ENCODE measurements at places on chromosomes 2 and 18.

- no peak for DNase-seq
These were observed 306.7 kb downstream of the SETBP1 start for GRCh38 chr18:44987371-44987770.

- DNase-seq: no peak
These were observed 5.7 kb downstream of the ROCK1 start for GRCh38 chr18:21105936-21106335.

DNA sequence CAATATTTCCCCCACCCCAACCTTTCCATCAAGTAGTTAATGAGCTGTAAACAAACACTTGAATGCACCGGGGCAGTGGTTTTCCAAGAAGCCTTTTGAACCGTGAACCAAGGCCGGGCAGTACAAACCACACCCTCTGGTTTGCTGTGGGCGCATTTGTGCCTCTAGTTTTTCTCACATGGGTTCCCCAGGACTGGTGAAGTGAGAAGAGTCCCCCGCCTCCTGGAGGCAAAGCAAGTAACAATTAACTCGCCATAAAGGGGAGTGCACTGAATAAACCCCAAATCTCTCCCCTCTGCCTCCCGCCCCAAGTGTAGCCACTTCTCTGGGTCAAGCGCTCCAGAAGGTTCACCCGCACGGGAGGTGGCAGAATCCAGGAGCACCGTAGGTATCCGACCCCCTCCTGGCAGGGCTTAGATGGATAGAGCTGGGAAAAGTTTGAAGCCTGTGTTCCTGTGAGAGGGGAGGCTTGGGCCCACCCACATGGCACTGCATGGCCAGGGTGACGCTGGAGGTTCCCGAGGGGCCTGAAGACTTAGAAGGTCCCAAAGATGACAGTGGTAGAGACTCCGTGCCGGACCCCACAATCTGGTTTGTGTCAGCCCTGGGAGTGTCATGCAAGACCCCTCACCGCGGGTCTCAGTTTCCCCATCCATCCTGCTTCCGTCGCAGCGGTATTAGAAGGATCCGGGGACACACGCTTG lies 182.2 kb downstream of the SMAD2 start:
- no peak for DNase-seq

DNA sequence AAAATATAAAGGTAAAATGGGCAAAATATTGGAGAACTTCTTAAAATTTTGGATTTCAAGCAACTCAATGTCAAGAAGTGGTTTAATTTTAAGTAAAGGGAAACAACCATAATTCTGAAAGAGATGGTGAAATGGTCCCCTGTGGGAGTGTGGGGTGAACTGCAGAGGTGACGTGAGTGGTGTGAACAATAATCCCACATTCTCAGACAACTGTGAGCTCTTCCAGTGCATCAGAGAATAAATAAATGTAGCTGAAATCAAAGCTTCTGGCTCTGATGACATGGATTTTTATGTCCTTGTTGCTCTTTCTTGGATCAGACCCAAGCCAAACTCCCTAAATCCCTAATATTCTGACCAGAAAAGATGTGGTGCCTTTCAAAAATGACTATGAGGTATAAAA lies 672.7 kb downstream of the ZEB2 start:
- no peak for DNase-seq

DNA sequence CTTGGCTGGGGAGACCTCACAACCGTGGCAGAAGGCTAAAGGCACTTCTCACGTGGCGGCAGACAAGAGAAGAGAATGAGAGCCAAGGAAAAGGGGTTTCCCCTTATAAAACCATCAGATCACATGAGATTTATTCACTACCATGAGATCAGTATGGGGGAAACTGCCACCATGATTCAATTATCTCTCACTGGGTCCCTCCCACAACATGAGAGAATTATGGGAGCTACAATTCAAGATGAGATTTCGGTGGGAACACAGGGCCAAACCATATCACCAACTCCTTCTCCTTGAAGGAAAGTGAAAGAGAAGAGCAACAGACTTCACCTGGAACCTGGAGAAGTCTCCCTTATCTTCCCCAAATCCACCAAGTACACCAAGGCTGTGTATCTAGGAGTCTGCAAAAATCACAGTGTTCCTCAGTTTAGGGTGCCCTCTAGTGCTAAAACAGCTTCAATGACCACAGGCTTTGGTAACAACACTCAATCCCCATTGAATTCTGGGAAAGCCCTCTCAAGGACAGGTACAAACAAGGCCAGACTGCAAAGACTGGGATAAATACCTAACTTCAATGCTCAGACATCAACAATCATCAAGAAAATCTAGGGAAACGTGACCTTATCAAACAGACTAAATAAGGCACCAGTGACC lies 148.8 kb upstream of the SRD5A2 start:
- DNase-seq: no peak

DNA sequence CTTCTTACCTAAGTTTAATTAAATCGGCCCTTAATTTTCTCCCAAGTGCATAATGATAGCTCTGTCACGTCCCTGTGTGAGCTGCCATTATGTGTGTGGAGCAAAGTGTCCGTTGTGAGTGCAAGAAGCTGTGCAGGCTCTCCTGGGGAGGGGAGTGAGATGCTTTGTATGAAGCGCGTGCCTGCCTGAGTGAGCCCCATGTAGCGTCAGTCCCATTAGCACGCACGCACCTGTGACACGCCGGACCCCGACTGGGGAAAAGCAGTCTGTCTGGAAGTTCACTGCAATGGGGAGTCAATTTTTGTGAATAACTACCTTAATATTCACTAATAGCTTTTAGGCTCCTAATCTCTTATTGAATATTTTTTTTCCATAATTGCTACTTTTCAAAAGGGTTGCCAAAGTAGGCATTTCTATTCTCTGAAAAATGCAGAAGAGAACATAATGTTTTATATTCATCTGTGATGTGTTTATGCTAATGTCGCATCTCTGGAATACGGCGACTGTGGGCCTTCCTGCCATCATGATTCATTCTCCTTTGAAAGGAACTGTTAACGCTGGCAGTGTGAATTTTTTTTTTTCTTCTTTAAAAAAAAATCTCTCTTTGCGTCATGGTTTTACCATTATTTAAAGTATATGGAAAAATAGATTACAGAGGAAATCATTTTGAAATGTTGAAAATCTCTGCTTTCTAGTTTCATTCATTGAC lies 157.7 kb downstream of the COL4A4 start:
- DNase-seq: no peak

GRCh38 chr2:109736177-109736827 lies 57.8 kb upstream of the RGPD5 start:
- peak; percentile 86 for DNase-seq

DNA sequence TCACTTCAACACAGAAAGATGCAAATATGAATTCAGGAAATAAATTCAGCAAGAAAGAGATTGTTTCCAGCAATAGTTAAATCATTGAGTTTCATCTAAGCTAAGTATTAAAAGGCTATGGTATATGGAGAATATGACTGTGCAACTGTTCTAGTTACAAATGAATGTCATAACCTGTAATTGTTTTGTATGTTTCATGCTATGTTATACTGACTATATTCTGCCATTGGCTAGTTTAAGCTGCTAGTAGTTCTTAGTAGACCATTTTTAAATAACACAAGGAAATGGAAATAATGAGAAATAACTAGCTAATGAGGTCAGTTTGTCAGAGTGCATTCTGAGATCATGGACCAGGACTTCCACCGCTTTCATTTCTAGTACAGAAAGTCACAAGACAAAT lies 1154.9 kb upstream of the TMEFF2 start:
- DNase-seq: no peak

- no peak for DNase-seq
These were observed 899.7 kb upstream of the CDH2 start for GRCh38 chr18:29076645-29077044.

DNA sequence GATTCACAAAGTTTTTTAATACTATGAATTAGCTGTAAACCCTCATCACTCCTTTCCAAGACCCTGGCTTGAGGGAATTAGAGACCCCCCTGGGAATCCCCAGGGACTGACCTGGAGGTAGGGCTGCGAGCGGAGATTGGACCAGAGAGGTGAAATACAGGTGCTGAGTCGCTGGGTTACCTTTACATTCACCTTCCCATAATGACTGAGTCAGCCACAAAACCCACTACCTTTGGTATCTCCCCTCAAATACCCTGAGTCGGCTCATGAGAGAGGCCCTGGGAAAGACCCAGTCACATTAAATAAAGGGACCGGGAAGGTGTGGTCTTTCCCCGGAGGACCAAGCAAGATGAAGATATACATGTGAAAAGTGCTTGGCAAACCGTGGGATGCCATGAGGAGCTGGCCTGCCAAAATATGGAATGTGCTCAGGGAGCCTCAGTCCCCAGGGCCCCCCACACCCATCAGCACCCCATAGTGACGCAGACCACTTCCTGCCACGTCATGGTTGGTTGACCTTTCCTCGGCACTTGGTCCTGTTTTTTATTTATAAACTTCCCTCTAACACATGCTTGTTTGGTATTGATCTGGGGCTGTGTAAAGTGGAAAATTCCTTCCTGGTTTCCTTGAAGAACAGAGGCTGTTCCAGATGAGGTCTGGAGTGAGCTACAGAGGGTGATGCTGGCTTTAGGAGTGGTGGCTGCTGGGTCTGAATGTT lies 51.4 kb downstream of the IL1RL2 start:
- DNase-seq: no peak

DNA sequence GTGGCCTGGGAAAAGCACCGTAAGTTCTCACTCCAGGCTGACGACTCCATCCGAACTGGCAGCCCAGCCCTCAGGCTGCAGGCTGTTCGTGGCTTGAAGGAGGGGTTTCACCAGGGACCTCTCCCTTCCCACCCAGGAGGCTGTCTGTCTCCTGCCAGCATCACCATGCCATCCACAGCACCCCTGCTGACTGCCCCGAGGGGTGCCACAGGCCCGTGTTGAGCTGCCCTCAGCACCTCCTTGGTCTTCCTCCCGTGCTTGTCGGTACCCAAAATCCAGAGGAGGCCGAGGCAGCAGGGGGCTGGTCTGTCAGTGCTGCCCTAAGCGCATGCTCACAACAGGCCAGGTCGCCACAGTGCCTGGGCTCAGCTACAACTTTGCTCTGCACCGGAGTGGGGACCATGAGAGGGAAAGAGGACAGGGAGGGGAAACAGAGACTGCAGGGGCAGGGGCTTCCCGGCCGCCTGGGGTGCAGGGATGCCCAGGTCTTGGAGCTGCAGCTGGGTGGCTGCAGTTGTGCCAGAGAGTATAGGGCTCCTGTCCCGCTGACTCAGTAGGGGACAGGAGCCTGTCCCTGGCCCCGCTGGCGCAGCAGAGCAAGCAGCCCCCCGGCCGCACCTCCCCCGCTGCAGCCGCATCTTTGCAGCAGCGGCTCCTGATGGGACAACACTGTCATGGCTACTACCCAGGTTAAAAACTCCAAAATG lies 963.7 kb upstream of the CRIM1 start:
- DNase-seq: no peak

DNA sequence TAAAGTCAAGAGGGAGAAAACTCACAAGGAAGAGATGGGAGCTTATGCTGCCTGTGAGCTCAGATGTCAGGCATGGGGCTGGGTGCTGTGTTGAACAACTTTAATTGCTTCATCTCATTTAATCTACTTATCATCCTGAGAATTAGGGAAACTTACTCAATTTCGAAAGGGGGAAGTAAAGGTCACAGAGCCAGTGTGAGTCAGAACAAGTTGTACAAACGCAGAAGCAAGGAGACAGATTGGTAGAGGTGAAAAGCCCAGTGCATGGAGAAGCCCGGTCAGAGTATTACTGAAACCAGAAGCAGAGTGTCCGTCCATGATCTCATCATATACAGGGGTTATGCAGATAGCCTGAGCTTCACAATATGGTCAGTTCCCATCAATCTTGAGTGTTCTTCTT lies 281.1 kb upstream of the POU3F3 start:
- DNase-seq: no peak

DNA sequence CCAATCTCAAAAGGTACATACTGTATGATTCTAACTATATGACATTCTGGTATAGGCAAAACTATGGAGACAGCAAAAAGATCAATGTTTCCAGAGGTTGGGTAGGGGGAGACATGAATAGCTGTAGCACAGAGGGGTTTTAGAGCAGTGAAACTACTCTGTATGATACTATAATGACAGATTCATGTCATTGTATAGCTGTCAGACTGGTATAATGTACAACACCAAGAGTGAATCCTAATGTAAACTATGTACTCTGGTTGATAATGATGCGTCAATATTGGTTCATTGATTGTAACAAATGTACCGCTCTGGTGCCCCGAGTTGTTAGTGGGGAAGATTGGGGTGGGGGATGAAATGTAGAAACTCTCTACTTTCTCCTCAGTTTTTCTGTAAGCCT lies 172.4 kb upstream of the SPOPL start:
- no peak for DNase-seq

GRCh38 chr18:5542515-5543035 lies 1.2 kb downstream of the EPB41L3 start:
- DNase-seq: peak; percentile 50

- DNase-seq: no peak
These were observed 57.5 kb downstream of the KDM3A start for GRCh38 chr2:86498468-86499260.

- no peak for DNase-seq
These were observed 17.7 kb downstream of the SERPINB12 start for GRCh38 chr18:63559567-63560491.

DNA sequence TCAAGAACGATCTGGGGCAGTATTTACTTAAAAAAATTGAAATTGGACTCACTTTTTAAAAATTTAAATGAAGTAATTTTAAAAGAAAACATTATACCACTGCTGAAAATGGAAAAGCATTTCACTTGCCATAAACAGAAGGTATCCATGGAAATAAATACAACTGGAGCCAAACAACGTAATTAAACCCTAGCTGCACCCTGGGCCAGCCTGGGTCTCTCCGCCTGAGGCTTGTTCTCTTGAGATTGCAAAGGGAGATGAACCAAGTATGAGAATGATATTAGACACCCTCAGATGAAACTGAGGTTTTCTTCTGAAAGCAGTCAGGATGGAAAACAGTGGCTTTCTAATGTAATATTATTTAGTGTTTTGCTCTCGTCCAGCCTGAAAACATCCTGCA lies 264.4 kb downstream of the KCNE4 start:
- peak; percentile 42 for DNase-seq

GRCh38 chr2:232523682-232524597 lies 2.0 kb upstream of the CHRND start:
- peak; percentile 77 for DNase-seq

DNA sequence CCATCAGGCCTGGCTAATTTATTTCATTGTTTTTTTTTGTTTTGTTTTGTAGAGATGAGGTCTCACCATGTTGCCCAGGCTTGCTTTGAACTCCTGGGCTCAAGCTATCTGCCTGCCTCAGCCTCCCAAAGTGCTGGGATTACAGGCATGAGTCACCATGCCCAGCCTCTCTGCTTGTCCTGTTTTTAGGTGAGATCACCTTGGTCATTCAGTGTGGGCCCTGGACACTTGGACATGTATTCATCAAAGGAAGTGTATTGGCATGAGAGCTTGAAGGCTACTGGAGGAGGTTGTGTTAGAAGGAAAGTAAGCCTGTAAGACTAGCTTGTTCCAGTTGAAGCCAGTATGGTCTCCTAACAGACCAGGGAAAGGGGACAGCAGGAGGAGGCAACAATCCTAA lies 229.2 kb upstream of the RGPD4 start:
- DNase-seq: no peak

- DNase-seq: no peak
These were observed 371.7 kb downstream of the PIK3C3 start for GRCh38 chr18:42326752-42327151.
